Left cardiac atrium (tissue), 4 donors: ENCODE measurements at places on chromosomes 1 and 21. TPM values are rescaled to one million over a fixed set of nuclear protein-coding genes. Genes with fewer than 3 reads are reported as not detected.

GRCh38 chr1:167612587-167613385 is 17.2 kb upstream of the RCSD1 start:
- no peak for DNase-seq

GRCh38 chr1:1583347-1584010 is 8.8 kb upstream of the SSU72 start:
- no peak for DNase-seq

DNA sequence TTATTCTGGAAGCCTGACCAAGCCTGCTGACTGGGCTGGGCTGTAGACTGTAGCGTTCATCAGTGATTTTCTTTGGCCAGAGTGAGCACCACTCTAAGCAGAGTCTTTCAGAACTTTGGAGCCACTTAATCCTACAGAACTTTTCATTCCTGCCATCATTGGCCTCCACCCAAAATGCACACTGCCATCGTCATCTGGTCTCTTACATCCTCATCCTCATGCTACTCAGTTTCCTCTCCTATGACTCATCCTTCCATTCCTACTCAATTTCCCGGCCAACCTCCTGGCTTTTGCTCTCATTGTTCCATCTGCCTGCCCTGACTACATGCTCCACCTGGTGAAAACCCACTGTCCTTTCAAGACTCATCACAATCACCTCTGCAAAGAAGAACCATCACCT is 233.8 kb upstream of the USP25 start:
- DNase-seq, result no peak

DNA sequence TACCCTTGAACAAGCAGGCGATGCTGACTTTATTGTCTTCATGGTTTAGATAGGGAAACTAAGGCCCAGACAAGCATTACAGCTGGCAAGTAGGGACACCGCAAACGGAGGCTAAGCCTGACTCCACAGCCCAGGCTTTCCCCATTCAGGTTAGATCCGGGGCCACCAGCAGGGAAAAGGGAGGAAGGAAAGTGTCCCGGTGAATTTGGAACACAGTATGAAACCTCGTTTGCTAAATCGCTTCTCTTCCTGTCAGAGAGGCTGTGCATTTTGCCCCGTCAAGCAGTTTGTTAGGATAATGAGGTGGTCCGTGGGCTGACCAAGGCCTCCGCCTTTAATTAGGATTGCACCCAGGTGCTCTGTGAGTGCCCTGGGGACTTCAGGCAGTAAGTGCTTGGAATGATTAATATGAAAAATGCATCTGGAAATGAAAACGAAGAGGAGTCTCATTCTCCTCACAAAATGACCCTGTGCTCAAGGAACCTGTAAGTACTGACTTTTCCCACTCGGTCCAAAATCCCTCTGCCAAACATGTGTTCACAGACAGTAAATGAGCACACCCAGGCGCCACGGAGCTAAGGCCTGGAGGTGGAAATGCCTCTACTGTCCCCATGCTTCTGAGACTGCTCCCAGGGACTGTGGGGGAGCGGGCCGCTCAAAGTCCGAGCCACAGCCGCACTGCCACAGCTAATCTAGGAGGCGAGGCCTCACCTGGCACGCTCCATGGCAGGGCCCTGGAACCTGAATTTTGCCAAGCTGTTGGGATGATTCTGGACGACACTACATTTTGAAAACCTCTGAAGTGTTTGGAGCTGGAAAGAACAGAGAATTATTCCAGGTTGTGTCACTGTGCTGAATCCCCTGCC is 234.1 kb downstream of the SDCCAG8 start:
- DNase-seq, result no peak

GRCh38 chr1:229064320-229065168 is 206.4 kb upstream of the RAB4A start:
- peak; percentile 26 for DNase-seq

DNA sequence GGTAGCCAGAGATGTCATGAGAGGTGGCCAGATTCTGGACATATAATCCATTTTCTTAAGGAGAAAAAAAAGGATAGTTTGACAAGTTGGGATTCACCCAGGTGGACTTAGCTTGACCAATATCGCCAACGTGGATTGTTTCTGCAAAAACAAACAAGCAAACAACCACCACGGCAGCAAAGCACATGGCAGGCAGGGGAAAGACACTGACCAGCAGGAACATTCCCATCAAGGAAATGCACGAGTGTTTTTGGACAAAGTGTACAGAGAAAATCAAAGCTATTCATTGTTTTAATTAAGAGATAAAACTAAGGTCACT is 9.1 kb upstream of the PLA2G2C start:
- DNase-seq, result no peak

- no peak for DNase-seq
Measured at GRCh38 chr1:227855687-227856086, 40.2 kb downstream of the PRSS38 start.

DNA sequence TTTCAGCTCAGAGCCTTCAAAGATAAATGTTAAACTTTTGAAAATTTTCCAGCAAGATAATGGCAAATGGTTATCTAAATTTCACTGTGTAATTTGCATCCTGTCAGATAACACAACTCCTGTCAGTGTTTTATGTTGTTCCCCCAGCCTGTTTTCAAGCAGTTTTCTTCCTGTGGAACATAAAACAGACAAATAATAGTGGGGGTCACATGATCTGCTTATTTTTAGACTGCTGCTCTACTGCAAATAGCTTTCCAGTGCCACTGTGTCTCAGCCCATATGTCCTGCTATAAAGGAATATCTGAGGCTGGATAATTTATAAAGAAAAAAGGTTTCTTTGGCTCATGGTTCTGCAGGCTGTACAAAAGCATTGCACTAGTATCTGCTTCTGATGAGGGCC is 32.2 kb downstream of the FMO3 start:
- DNase-seq, result no peak

DNA sequence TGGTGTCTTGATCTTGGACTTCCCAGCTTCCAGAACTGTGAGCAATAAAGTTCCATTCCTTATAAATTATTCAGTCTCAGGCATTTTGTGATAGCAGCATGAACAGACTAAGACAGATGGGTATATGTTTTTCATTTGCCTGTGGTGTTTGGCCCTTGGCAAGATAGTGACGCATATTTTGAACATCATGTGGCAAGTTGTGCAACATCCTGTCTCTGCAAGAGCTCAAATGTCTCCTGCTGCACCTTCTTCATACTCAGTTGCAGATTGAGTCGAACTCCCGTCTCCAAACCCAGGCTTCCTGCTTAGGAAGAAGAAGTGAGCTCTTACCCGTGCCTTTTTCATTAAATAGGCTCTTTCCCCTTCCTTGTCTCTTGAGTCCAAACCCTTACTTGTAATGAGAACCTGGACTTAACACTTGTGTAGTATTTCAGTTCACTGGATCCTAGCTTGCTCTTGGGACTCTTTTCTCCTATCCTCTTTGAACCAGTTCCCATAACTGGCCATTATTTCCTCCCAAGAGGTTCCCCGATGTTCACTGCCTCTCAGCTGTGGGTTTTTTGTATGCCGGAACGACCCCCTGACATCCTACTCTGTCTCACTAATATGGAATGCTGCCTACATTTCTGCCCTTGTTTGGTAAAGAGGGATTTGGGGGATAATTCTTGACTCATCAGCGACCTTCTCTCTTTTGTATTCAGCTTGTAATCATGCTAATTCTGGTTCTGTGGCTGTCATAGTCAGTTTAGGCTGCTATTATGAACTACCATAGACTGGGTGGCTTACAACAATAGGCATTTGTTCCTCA is 125.0 kb upstream of the KCNK2 start:
- no peak for DNase-seq

DNA sequence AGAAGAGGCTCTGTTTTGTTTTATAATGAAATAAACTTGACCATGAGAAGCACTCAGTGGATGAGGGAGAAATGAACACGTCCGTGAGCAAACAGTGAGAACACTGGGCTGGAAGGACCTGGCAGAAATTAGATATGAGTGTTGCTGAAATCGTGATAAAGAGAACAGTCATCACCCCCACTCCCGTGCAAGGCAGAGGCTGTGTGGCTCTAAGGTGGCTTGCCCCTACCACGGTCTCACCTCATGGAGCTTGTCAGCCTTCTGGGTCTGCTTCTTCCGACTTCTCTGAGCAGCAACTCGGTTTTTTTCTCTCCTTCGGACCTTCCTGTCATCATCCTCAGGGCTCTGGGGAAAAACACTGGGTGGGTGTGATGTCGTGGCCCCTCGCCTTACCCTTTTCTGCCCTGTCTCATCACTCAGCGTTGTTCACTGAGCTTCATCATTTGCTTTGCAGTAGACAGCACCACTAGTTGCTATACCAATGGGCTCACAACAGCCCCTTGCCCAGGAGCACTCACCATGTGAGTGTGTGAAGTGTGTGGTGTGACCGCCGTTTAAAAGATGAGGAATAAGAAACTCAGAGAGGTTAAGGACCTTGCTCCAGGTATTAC is 2.8 kb downstream of the BATF3 start:
- no peak for DNase-seq

RHEX gene
- 0.71 TPM for total RNA-seq

TEX38 gene
- not detected for total RNA-seq

RNF186 gene
- total RNA-seq, result not detected

PPP1R15B gene
- 22.1 TPM for total RNA-seq
